ENCODE measurements at places on chromosomes 16 and 17.

- DNase-seq, result no peak
Observed at GRCh38 chr16:53631236-53632025, 72.2 kb downstream of the RPGRIP1L start.

GRCh38 chr17:41676058-41676419, 12.6 kb upstream of the EIF1 start:
- DNase-seq, result no peak

DNA sequence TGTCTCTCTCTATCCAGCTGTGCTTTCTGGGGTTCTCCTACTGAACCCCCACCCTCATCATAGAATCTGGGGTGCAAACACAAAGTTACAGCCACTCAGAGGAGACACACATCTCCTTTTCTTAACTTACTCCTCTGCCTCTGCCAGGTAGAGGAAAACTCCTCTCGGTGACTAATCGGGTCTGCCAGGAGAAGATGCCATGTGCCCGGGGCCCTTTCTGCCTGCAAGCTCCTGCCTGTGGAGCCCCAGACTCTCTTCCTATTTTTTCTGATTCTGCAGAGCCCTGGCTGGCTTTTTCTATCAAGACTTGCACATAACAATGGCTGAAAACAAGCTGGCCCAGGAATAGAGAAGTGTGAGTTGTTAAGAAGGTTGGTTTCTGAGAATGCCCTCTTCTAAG, 10.4 kb downstream of the SLC6A4 start:
- no peak for DNase-seq

GRCh38 chr16:85998171-85998867, 99.4 kb downstream of the IRF8 start:
- no peak for DNase-seq

DNA sequence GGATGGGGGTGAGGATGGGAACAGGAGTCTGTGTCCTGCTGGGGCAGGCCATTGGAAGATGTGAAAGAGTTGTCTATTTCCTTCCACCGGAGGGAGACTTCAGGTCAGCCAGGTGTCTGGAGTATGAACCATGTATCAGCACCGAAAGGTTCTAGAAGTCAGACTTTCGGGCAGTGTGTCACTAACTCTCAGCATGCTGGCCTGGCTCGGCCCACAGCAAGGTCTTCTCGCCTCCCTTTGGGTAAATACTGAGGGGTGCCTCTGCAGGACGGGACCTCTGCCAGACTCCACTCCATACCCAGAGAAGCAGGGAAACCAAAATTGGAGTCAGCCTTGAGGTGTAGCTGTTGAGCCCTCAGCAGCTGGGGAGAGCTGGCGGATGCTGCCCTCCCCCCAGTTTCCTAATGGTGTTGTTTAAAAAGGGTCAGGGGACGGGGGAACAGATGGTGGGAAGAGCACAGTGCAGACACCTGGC, 507 bp downstream of the CIITA start:
- no peak for DNase-seq

- no peak for DNase-seq
Observed at GRCh38 chr16:89444728-89445127, 45.6 kb downstream of the ANKRD11 start.

DNA sequence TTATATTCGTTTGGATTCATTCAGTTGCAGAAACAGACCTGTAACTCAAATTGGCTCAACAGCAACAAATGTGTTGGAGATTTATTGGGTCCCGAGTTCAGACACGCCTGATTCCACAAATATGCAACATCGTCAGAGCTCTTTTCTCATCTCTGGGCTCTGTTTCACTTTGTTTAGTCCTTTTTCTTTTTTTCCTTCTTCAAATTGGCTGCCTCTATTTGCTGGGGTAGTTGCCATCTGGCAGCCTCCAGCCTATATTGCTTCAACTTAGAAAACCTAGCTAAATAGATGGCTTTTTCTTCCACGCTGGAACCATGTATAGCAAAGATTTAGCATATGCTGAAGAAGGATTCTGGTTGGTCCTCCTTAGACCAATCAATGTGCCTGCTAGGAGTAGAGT, 398.5 kb downstream of the RBFOX1 start:
- DNase-seq, result no peak

DNA sequence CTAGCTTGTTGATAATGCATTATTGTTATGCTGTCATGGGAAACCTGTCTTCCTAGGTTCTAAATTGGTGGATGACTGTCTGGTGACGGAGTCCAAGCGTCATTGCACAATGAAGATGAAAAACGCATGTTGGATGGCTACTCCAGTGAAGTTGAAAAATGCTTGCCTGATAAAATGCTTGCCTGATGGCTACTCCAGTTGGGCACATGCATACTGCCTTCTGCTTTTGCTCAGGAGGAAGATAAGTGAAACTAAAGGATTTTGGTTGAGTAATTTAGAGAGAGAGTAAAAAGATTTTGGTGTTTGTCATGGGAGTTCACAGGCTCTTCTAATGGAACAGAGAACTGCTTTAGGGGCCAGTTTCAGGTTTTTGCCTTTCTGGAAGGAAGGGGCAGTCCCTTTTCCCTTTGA, 118.6 kb downstream of the PRKCA start:
- no peak for DNase-seq

DNA sequence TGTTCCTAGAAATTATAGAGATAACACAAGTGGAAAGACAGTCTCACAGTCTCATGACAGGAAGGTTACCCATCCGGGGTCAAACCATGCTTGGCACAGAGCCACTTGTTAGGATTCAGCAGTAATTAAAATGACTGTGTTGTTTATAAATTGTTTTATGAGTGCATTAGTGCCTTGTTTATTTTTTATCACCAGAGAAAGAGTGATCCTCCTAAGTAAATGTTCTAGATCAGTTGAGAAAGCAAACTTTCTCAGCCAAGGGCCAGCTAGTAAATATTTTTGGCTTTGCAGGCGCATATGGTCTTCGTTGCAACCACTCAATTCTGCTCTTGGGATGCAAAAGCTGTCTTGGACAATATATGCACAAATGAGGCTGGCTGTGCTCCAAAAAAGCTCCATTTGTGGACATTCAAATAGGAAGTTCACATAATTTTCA, 253.9 kb upstream of the CACNG5 start:
- DNase-seq, result no peak

GRCh38 chr16:67932462-67932840, 789 bp upstream of the CTRL start:
- DNase-seq, result no peak

DNA sequence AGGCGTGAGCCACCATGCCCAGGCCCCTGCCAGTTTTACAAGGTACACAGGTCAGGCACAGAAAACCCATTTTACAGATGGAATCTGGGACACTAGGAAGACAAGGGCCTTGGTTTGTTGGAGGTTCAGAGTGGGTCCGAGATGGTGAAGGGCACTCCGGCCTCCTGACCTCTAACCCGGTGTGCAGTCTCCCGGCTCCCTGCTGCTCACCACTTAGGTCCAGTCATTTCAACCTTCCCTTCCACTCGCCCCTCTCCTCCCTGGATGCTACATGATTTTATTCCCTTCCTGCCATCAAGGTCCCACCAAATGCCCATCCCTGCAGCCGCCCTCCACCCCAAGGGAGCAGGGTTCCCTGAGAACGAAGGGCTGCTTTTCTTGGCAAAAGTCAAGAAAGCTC, 8.7 kb downstream of the ITGAX start:
- no peak for DNase-seq

GRCh38 chr17:1108765-1109605, 70.8 kb downstream of the ABR start:
- DNase-seq, result peak; percentile 58

DNA sequence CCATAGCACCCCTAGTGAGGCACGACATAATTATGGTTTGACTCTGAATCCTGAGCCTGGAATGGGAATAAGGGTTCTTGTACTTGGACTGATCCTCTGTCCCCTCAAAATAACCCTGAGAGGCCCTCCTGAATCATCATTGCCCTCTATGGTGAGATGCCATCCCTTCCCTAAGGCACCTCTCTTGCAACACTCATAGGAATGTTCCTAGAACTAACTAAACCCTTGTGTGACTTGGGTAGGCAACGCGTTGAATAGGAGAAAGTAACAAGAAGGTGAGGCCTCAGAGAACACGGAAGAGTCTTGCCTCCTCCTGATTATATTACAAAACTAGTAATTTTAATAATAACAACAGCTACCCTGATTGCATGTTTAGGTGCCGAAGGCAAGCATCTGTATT, 189.1 kb upstream of the ANKFN1 start:
- no peak for DNase-seq

DNA sequence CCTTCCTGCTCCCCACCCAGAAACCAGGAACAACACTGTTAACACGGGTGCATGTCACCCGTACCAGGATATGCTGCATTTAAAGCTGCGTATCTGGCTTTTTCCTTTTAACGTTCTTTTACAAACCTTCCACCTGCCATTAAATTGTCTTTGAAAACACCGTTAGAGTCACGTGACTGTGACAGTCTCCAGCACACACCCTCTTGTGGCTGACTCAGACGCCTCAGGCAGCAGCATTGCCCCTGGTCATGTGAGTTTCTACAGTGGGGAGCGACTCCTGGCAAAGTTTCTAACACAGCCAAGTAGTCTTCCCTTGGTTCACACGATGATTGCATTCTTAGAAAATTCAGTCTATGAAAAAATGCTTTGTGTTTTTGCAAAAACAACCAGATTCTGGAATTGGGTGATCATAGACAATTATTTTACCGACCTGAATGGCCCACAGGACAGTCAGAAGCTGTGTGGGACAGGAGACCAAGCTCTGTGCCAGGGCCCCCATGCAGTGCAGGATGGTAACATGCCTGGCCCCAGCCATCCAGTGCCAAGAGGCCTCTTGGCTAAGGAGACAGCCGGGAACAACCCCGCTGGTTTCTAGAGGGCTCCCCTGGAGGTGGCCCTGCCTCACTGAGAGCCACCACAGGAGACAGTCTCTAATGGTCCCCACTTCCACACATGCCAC, 199.1 kb downstream of the KATNIP start:
- DNase-seq, result peak; percentile 11

DNA sequence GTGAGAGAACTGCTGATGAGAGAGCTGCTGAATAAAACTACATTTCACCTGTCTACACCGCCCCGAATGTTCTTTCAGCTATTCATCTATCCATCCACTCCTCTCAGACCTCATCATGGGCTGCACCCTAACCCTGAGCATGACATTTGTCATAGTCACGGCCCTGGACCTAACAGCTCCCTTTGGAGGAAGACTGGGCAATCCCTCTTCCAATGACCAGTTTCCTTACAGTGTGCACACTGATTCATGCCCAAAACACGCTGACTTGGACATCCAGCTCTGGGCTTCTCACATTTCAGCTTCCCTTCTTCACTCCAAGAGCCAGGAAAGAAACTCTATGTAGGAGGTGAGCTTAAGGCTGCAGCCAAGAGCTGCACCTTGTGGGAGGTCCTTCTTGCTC, 41.8 kb upstream of the ARL4D start:
- DNase-seq, result no peak

GRCh38 chr17:33521784-33522183, 228.7 kb upstream of the ASIC2 start:
- DNase-seq, result no peak

- no peak for DNase-seq
Observed at GRCh38 chr17:4482338-4483011, 16.2 kb upstream of the SPNS2 start.

GRCh38 chr17:72922219-72922618, 170.3 kb downstream of the SLC39A11 start:
- no peak for DNase-seq

DNA sequence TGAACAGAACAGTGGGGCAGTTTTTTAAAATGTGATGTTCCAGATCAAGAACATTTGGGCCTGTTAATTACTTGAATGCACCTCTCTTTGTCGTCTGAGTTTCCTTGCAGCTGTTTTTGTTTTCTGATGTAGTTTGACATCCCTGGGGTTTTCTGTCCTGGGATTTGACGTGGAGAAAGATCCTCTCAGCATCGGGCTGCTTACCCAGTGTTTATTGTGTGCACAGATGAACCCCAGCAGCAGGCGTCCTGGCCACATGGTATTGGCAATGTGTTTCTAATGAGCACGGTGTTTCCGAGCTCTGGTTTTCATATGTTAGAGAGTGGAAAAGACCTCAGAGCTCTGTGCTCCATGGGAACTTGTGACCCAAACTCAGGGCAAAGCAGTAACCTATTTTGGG, 191.1 kb upstream of the IRX3 start:
- no peak for DNase-seq

DNA sequence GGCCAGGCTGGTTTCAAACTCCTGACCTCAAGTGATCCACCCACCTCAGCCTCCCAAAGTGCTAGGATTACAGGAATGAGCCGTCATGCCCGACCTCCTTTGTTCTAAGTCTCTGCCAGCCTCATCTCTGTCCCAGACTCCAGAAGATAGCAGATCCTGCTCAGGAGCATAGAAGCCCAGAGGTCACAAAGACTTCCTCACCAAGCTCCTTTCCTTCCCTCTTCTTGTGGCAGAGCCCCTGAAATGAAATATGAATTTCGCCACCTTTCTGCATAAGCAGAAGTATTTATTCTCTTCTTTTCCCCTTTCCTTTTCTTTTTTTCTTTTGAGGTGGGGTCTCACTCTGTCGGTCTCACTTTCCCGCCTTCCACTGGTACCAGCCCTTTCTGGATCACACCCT, 11.5 kb upstream of the PIPOX start:
- DNase-seq, result no peak

DNA sequence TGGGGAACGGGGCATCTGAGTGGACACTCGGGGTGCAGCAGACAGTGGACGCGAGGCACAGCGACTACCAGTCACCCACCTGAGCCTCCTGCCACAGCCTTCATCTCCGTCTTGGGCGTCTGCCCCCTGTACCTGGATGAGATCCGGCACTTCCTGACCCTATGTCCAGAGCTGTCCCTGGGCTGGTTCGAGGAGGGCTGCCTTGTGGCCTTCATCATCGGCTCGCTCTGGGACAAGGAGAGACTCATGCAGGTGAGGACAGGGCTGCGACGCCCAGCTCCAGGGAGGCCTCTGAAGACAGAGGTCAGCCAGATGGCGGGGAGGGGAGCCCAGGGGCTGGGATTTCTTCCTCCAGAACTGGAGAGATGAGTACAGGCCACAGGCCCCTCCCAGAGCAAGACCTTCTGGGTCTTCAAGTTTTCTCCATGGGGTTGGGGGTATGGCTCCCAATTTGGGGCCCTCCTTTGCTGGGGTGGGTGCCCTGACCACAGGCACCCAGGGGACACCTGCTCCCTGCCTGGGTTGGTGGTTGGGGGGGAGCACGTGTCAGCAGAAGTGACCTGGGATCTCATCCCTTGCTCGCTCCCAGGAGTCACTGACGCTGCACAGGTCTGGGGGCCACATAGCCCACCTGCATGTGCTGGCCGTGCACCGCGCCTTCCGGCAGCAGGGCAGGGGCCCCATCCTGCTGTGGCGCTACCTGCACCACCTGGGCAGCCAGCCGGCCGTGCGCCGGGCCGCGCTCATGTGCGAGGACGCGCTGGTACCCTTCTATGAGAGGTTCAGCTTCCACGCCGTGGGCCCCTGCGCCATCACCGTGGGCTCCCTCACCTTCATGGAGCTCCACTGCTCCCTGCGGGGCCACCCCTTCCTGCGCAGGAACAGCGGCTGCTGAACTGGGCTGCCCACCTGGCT, 1.9 kb downstream of the AANAT start:
- no peak for DNase-seq

- DNase-seq, result no peak
Observed at GRCh38 chr17:8447799-8448198, 12.1 kb downstream of the NDEL1 start.

- no peak for DNase-seq
Observed at GRCh38 chr16:86200722-86201121, 301.8 kb downstream of the IRF8 start.

GRCh38 chr16:21598206-21598605, 1.2 kb upstream of the METTL9 start:
- DNase-seq, result no peak

All from stimulated activated CD4-positive, alpha-beta T cell treated with anti-CD3 and anti-CD28 coated beads, Interleukin-1b, Interleukin-23, amount 100 ng/mL, for 4 hours (primary cell).